ENCODE measurements at places on chromosomes 2 and 18.

DNA sequence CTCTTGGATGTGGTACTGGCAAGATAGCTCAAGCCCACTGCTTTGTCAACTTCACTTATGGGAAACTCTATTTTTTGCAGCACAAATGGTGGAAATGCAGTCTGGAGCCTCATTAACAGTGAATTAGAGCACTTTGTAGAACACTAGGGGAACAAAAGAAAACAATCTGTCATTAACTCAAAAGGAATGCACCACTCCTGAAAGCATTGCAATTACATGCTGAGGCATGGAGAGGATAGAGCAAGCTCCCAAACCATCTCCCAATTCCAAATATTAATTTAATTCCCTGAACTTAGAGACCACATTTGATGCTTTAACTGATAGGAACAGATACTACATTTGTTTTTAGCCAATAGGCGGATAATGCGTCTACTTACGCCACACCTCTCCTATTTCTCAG, 32.8 kb upstream of the TANC1 start:
- no peak for DNase-seq

- DNase-seq = no peak
Observed at GRCh38 chr18:13581496-13582177, 144.7 kb downstream of the FAM210A start.

DNA sequence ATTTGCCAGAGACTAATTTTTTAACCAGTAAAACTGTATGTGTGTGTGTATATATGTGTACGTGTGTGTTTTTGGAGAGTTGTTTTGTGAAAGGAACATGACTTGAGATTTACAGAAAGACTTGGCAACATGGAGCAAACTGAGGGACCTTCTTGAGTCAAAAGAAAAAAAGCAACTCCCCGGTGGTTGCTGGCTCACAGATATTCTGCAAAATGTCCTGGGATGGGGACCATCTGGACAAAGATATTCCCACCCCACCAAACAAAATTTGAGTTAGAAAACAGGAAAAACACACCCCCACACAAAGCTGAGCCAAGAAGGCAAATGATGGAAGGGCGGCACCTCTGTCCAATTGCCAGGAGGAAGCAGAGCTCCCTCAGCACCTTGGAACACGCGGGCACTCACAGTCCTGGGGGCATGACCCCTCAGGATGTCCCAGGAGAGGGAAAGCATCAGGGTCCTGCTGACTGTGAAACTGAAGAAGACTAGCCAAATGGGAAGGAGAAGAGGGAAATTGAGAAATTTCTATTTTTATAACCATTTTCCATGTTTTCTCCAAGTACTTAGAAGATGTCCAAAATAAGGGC, 290.2 kb upstream of the ACVR2A start:
- DNase-seq = no peak

DNA sequence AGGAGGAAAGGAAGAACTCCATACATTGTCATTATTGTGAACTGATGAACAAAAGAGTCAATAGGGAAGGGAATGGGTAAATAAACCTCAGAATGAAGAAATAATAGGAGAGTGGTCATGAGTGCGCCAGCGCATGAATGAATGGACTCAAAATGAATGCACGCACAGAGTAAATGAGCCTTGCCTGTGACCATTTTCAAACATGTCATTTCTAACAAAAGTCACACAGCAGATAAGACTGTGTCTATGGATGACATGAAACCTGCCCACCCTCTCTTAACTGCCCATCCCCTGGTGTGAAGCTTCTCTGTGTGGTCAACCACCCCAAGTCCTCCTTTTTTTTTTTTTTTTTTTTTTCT, 121.1 kb upstream of the TEX51 start:
- no peak for DNase-seq
